NB4 (cell line): ENCODE measurements at places on chromosomes 12 and 14.

GRCh38 chr12:94736004-94736403, 85.6 kb upstream of the TMCC3 start:
- DNase-seq = no peak

- DNase-seq = peak; percentile 25
Observed at GRCh38 chr12:71782017-71782416, 27.4 kb downstream of the RAB21 start.

- peak; percentile 29 for DNase-seq
Observed at GRCh38 chr14:77554816-77555599, 56.4 kb upstream of the ISM2 start.

DNA sequence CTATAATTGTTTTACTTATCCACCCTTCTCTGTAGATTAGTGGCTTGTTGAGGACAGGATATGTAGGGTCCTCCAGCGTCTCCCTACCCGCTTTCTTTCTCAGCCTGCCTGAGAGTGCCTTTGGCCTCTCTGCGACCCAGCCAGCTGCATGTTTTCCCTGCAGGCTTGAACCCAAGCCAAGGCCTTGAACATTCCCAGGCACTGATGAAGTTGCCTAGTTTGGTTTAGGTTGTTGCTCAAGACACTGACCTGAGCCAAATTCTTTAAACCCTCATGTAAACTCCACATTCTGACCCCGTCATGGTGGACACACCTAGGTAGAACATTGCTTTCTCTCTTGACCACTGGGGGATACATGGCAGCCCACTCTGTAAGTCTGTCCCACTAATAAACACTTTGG, 33.4 kb upstream of the TXNRD1 start:
- no peak for DNase-seq

DNA sequence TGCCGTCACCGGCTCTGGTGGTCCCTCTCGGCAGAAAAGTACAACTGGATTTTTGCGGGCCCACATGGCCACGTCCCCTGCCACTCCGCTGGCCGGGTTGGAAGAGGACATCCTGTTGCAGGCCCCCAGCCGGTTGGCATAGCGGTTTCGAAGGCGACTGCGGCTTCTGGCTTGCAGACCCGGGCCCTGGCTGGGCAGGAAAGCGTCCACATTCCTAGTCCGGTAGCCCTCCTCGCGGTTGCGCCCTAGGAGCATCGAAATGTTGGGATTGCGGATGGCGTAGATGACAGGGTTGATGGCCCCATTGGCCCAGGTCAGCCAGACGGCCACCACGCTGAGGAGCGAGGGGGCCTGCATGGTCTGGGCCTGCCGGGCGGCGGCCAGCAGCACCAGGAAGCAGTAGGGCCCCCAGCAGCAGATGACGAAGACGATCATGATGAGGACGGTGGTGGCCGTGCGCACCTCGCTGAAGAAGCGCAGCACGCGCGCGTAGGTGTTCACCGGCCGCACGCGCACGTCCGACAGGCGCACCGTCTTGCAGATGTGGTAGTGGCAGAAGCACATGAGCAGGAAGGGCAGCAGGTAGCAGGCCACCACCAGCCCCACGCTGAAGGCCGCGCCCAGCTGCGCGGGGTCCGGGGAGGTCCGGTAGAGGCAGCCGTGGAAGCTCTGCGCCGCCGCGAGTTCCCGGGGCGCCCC, 1.2 kb downstream of the GPR135 start:
- no peak for DNase-seq

GRCh38 chr14:53304726-53305381, 151.7 kb upstream of the DDHD1 start:
- DNase-seq = no peak

- no peak for DNase-seq
Observed at GRCh38 chr14:56635041-56635440, 55.4 kb downstream of the TMEM260 start.

- DNase-seq = no peak
Observed at GRCh38 chr14:87468531-87468930, 524.5 kb downstream of the GALC start.

DNA sequence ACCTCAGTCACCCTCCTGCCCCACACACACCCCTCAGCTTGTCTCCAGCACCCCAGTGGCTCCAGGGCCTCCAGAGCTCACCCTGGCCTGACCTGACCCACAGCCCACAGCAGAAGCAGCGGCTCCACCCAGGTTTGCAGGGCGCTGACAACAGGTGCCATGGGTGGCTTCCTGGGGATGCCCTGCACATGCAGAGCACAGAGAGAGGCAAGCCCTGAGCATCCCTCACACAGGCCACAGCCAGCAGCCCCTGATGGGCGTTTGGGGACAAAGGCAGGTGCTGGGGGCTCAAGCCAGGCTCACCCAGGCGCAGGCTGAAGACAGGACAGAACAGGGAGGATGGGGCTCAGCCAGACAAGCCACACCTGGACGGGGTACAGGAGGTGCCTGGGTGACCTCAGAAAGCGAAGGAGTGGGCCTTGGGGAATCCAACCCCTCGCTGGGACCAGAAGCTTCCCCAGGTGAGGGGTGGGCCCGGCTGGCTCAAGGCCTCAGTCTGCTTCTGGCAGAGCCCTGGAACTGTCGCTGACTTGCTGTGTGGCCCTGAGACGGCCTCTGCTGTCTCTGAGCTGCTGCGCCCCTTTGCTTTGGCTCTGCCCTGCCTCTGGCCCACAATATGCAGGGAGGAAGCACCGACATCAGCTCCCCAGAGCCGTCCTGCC, 10.6 kb downstream of the ARL6IP4 start:
- peak; percentile 11 for DNase-seq

DNA sequence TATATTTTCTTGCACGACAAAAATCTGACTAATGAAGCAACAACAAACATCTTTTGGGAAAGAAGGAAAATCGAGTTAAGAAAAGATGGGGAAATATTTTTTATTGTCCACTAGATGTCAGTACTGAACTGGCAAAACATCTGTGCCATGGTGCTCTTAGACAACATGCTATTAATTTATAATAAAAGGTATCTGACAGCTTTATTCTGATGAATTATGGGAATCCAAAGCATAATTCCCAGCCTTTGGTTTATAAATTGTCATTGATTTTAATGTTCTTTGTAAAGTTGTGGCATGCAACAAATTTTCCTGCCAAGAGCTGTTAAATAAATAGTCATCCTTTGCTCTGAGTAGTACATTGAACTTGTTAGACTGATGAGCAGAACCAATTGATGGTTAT, 231.2 kb downstream of the ETNK1 start:
- peak; percentile 65 for DNase-seq

DNA sequence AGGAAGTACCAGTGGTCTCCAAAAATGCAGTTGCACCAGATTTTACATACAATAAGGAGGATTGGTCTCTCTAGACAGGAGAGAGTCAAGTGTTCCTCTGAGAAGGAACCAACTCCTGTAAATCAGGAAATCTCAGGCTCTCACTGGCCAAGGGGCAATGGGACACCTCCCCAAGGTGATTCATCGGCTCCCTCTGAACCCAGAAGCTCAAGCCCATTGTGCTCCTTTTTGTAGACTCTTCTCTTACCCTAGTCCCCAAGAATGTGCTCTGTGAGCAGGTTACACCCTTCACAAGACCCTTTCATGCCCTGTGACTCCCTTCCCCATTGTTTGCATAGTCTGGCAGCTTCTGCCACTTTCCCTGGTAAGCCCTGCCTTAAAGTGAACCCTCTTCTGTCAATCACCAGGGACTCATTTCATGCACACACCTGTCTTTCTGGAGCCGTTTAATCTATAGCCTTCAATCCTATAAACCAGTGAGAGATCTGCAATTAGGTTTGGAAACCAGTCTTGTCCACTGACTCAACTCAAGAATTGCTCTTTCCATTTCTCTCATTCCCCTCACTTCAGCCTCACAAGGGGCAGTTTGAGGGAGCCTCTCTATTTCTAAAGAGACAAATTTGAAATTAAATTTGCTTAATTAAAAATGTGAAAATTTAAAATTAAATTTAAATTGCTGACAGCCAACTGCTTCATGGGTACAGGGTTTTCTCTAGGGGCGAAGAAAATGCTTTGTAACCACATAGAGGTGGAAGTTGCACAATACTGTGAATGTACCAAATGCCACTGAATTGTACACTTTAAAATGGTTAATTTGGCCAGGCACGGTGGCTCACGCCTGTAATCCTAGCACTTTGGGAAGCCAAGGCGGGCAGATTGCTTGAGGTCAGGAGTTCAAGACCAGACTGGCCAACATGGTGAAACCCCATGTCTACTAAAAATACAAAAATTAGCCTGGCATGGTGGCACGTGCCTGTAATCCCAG, 38.3 kb upstream of the LTA4H start:
- peak; percentile 85 for DNase-seq

- DNase-seq = peak; percentile 88
Observed at GRCh38 chr12:15863984-15864383, 18.2 kb upstream of the STRAP start.

DNA sequence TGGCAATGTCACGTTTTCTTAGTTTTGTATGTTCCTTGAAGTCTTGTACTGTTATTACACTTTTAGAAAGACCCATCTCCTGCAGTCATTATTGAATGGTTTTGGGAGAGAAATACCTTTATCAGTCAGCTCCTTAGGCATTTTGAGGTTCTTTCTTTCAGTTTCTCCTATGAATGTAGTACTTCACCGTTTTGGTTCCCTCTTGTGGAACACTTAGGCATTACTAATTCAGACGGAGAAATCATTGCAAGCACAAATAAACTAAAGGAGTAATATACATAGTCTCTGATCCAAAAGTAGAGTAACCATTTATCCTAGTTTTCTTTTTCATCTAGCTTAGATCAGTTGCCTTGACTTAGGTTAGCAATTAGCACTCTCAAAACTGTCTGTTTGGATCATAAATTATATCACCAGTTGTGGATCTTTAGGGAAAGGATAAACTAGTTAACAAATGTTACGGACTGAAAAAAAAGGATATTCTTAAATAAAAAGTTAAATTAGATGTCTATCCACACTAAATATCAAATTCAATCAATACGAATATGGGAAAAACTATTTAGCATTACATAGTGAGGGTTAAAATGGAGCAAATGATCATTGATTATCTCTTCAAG, 1538.3 kb upstream of the SEL1L start:
- peak; percentile 69 for DNase-seq

DNA sequence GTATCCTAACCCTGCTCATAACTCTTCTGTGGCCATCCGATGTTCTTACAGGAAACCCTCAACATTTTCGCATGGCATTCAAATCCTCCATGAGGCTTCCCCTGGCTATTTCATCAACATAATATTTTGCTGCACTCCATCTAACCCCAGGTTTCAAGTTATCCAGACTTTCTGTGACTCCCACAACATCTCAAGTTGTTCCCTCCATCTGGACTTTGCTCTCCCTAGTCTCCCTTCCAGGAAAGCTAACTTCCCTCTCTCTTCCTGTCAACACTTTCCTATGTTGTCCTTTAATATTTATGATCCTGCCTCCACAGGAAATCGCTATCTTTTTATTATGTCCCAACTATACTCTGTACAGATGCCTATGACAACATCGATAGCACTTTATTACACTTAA, 146.1 kb downstream of the METTL25 start:
- no peak for DNase-seq

GRCh38 chr12:69916544-69917235, 91.7 kb downstream of the MYRFL start:
- no peak for DNase-seq

- peak; percentile 70 for DNase-seq
Observed at GRCh38 chr12:2295941-2296461, 243.2 kb downstream of the CACNA1C start.

DNA sequence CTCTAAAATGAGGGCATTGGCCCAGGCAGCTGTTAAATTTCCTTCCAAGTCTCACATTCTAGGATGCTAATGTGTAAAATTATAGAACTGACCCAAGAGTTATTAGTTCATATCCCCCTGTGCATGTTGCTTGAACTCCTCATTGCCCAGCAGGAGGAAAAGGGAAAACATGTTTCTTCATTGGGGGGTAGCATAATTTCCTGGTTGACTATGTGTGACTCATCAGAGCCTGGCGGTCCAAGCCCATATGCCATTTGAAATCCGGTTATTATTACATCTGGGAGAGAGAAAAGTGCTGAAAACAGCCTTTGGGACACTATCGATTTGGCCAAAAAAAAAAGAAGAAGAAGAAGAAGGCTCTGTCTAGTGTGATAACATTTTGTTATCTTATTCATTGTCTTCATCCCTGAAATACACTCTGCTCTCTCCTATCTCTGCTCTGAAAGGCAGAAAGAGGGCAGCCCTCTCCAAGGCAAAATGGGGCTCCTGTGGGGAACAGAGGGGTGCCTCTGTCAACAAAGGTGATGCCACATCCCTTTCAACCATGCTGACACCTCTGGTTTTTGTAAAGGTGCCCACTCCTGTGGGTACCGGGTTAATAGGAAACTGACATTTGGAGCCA, 114.2 kb downstream of the DAD1 start:
- DNase-seq = peak; percentile 66

DNA sequence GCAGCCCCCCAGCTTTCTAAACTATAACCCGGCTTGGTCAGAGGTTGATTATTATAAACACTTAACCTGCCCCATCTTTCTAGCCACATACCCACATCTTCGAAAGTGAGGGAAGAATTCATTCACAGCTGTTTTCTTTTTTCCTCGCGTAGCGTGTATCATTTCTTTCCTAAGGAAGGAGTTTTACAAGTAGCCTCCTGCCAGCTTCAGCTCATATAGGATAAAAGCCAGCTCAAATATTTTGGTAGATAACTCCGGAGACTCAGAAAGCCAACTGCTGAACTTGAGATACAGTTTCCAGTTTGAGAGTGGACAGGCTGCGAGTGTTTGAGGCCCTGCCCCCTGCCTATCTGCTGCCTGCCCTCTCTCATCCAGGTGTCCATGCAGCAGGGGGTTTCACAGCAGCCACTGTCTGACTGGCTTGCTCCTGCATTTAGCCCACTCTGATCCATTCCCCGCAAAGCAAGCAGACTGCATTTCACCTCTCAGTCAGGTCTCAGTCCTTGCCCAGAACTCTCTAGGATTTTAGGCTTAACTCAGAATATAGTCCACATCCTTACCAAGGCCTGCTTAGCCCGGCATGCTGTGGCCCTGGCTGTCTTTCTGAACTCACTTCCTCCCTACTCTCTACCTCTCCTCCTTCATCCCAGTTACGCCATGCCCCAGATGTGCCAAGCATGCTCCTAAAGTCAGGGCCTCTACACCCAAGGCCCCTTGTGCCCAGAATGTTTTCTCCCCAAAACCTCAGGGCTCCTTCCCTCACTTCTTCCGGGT, 46.9 kb downstream of the EVL start:
- DNase-seq = no peak

- DNase-seq = no peak
Observed at GRCh38 chr12:33634544-33634943, 194.9 kb upstream of the SYT10 start.

DNA sequence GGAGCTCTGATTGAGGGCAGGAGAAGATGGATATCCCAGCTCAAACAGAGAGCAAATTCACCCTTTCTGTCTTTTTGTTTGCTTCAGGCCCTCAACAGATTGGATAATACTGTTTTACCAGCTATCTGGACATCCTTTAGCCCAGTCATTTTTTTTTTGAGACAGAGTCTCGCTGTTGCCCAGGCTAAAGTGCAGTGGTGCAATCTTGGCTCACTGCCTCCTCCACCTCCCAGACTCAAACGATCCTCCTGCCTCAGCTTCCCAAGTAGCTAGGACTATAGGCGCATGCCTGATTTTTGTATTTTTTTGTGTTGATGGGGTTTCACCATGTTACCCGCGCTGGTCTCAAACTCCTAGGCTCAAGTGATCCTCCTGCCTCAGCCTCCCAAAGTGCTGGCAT, 40.8 kb downstream of the ARF6 start:
- no peak for DNase-seq
